NB4 (cell line): ENCODE measurements at places on chromosomes 1 and 21.

DNA sequence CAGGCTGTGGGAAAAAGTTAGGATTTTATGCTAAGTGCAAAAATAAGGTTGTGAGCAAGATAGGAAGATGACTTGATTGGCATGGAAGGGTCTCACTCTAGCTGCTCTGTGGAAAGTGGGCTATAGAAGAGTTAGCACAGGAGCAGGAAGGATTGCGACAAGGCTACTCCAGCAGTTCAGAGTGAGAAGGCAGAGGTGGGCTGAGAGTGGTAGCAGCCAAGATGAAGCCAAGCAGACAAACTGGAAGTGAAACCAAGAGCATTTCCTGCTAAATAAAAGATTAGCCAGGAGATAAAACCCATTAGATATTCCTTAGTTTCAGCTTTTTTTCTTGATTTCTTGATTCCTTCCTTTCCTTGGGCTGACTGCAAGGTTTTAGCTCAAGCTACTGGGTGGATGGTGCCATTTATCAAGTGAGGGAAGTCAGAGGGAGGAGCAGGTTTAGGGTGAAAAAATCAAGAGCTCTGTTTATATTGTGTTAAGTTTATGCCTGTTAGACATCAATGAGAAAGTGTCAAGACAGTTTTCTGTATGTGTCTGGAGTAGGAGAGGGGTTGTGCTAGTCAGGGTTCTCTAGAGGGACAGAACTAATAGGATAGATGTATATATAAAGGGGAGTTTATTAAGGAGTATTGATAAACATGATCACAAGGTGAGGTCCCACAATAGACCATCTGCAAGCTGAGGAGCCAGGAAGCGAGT, 33.1 kb upstream of the ZNF644 start:
- peak; percentile 53 for DNase-seq

DNA sequence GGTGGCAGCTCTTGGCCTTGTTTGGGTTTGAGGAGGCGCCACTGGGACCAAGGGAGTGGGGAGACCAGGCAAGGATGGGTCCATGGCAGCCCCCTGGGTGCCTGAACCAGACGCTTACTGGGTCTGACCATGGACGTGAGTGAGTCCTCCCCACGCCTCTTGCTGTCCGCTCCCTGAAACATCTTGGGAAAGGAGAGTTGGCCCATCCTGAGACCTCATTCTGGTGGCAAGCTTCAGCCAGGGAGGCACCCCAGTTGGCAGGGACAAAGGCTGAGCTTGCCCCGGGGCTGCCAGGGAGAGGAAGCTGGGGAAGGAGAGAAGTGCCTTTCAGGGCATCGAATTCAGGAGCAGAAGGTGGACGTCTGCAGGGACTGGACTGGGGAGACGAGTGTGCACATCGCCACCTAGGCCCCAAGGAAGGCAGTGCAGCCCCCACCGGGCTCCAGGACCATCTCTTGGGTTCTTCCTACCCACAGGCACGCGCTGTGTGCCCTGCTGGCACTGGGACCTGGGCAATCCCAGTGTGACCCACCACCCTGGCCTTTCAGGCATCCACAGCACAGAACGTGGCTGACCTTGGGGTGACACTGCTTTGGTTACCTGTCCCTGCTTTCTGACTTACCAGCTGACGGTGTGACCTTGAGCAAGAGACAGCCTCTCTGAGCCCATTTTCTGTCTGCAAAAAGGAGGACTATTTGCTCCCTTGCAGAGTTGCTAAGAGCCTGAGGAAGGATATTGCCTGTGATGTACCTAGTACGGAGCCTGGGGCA, 132.9 kb upstream of the WNT4 start:
- peak; percentile 52 for DNase-seq

DNA sequence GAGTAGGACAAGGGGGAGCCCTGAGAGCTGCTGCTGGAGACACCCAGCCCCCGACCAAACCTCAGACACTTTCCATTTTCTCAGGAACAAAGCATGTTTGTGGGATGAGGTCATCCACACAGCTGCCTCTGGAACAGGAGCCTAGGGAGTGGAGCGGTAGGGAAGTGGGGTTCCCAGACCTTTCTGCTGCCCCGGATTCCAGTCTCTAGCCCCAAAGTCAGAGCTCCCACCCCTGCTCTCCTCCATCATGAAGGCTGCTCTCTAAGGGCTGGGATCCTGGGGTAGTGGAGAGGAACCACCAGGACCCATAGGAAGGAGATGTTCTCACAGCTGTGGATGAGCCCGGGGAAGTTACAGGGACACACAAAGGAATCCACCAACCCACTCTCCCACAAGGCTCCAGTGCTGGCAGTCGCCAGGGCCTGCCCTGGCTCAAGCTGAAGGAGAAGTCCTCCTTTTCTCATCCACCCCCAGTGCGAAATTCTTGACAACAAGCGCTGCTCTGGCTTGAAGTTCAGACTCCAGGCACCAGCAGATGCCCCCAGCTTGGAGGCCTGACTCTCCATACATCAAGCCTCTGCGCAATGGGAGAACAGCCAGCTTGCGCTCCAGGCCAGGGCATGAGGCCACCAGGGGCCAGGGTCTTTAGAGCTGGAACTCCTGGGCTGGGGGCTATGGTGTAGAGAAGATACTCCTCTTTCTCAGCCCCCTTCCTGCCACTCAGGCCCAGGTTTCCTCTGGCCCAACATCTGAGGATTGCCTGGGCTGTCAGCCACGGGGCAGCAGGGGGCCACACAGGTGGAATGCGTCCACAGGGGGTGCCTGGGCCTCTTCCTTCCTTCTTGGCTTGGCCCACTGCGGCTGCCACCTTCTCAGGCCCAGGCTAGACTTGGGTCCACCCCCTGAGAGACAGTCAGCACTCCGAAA, 4.5 kb downstream of the FHL3 start:
- peak; percentile 26 for DNase-seq

DNA sequence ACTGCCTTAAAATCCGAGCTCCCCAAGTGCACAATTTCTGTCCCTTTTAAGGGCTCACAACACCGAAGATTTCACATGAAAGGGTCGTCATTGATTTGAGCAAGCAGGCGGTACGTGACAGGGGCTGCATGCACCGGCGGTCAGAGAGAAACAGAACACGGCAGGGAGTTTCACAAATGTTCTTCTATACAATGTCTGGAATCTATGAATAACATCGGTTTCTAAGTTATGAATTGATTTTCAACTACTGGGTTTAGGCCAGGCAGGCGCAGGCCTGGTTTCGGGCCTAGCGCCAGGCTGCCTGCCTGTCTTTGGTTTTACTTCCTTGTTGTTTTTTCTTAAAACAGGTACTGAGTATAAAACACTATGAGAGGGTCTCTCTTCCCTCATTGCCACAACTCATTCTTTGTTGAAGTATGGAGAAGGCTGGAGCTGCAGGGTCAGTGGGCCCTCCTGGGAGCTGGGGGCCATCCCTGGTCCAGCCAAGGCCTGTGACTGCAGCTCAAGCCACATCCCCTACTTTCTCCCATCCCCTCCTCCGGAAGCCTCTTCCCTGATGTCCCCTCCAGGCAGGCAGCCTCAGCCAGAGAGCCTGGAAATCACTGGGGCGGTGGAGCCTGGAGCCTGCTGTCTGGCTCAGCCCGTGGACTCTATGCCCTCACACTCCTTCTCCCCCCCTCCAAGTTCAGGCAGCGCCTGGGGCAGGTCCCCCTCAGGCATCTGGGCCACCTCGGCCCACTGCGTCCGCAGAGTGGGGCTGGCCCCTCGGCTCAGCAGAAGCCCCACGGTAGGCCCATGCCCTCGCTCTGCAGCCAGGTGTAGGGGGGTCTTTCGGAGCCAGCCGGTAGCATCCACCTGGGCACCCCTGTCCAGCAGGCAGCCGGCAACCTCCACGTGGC, 2.4 kb downstream of the ANKRD65 start:
- no peak for DNase-seq

- DNase-seq = no peak
These were observed 42.6 kb upstream of the KCNA10 start for GRCh38 chr1:110561596-110561995.

DNA sequence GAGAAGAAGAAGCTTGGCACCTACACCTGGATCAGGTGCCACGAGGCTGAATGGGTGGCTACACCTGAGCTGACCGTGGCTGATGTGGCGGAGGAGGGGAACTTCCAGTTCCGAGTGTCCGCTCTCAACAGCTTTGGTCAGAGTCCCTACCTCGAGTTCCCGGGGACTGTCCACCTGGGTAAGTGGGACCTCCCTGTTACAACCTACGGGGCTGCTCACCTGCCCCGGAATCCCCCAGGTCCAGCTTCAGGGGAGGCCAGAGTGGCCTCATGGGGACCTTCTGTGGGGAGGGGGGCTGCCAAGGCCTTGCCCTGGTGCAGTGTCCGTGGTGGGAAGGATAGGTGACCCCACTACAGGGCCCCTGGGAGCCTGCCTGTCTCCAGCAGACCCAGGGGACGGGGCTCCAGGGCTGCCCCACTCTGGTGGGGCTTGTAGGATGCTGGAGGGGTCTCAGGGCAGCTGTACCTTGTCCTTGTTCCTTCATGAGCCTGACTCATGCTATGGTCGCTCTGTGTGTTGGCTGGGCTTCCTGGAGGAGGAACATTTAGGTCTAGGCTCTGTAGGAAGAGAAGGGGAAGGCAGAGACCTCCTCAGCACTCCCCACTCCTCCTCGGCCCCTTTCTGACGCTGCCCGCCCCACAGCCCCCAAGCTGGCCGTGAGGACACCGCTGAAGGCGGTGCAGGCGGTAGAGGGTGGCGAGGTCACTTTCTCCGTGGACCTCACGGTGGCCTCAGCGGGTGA, 7.2 kb downstream of the OBSCN start:
- DNase-seq = no peak

DNA sequence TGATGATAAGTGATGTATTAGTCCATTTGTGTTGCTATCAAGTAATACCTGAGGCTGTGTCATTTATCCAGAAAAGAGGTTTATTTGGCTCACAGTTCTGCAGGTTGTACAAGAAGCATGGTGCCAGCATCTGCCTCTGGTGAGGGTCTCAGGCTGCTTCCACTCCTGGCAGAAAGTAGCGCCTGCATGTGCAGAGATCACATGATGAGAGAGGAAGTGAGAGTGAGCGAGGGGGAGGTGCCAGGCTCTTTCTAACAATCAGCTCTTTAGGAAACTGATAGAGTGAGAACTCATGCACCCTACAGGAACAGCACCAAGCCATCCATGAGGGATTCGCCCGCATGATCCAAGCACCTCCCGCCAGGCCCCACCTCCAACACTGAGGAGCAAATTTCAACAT, 2.2 kb upstream of the FHAD1 start:
- peak; percentile 40 for DNase-seq

- no peak for DNase-seq
These were observed 54.9 kb upstream of the S1PR1 start for GRCh38 chr1:101181930-101182329.

DNA sequence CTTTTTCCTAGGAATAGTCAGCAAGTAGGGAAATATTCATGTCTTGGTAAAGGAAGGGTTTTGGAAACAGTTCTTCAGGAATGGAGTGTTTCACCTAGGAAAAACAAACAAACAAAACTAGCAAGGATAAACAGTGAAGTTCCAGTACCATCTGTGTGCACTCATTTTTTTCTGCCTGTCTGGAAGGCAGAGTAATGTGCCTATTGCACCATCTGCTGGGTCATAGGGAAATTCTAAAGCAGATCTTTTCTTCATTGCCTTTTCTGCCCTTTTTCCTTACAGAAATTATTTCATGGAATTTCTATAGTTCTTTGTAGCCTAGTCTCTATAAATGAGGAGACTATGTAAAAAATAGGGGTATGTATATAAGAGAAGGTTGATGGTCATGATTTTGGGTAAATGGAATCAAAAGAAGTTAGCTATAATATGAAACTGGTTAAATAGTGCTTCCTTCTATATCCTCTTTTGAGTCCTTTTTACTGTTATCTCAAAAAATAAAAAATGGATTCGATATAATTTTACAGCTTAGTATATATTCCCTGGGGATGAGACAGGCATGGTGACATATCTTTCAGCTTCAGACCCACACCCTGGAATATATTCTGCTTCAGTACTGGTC, 3.4 kb upstream of the HRNR start:
- DNase-seq = peak; percentile 4

DNA sequence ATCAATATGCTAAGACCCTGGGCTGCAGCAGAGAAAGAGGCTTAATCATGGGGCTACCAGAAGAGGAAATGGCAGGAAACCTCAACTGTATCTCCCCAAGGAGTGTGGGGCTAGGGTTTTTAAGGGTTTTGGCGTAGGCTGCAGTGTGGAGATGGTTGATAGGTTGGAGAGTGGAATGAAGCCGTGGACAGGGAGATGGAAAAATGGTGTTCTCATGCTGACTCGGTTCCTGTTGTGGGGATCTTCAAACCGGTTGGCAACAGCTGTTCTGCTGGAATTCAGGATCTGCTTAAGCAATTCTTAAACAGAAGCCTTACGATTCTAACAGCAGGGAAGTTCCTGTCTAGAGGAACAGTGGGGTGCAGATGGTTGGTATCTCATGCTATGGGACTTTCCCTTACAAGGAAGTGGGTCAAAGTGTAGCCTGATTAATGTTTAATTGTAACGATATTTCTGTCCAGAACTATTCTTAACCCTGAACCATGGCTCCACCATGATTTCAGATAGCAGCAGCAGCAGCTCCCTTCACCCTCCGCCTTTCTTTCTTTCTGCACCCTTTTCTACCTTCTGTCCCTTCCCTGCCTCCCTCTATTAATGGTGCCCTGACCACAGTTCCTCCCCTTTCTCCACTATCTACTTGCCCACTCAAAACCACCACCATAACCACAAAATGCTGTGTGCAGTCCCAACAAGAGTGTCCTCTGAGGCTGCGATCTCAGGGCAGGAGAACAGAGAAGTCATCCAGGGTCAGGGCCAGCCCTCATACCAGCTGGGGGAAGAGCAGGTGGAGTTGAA, 30.8 kb downstream of the RSPH1 start:
- DNase-seq = peak; percentile 94

- DNase-seq = no peak
These were observed 144.5 kb downstream of the SLC45A1 start for GRCh38 chr1:8462371-8462892.

DNA sequence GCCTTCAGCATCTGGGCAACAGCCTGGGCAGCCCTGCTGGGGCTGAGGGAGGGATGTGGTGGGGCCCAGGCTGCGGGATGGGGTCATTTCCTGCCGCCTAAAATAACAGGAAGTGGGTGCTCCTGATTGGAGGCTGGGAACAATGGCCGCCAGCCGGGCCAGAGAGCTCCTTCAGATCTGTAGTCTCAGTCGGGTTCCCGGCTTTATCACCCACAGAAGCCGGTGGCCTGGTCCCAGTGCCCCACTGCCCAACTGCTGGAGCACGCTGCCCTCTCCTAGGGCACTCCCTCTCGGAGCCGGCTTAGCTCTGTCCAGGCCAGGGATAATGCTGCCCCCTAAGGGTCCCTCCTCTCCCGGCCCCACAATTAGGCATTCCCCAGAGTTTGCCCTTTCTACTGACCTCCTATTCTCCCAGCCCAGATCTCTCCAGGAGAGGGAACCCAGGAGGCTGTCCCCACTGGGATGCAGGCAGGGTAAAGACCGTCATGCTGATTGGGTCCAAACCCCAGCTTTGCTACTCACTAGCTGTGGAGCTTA, 5.1 kb downstream of the MAP7D1 start:
- DNase-seq = peak; percentile 90

DNA sequence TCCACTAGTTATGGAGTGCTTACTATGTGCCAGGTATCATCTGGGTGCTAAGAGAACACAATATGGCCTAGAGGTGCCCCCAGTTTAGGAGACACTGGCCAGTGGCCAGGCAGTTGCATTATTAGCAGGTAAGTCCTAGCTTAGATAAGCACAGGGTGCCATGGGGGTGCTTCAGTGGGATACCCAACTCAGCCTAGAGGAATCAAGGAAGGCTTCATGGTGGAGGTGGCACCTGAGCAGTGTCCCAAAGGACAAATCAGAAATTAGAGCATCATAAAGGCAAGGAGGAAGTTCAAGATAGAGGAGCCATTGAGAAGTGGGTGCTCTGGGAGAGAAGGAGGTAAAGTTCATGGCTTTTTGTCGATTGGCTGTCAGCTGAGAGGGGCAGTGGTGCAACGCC, 31.9 kb upstream of the PKP1 start:
- no peak for DNase-seq

- DNase-seq = no peak
These were observed 138.8 kb upstream of the NBPF11 start for GRCh38 chr1:148290881-148291280.
